ENCODE measurements at places on chromosomes 3 and 15.

GRCh38 chr15:78206326-78207109 lies 27.8 kb downstream of the ACSBG1 start:
- no peak for DNase-seq

- DNase-seq: no peak
Measured at GRCh38 chr3:182005219-182005618, 293.5 kb downstream of the SOX2 start.

- no peak for DNase-seq
Measured at GRCh38 chr15:67305506-67305905, 50.9 kb downstream of the IQCH start.

- no peak for DNase-seq
Measured at GRCh38 chr15:33377204-33377603, 66.4 kb downstream of the RYR3 start.

GRCh38 chr15:52496776-52497470 lies 31.8 kb downstream of the MYO5A start:
- DNase-seq: no peak

- no peak for DNase-seq
Measured at GRCh38 chr3:73637042-73637441, 12.3 kb upstream of the PDZRN3 start.

DNA sequence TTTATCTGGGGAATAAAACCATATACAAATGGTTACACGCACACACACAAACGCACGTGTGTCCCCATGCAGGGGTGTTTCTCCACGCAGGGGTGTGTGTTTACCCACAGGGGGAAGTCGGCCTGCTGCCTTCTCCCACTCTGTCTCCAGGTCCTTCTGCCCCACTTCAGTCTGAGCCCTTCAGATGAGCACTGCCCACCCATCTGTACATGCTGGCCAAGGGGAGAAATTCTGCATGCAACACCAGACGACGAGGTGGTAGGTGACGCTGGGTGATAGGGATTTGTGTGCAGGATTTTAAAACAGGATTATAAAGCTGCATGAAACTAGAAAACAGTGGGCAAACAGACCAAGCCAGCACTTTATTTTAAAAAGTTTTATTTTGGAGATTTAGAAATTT lies 122.5 kb downstream of the TJP1 start:
- no peak for DNase-seq

DNA sequence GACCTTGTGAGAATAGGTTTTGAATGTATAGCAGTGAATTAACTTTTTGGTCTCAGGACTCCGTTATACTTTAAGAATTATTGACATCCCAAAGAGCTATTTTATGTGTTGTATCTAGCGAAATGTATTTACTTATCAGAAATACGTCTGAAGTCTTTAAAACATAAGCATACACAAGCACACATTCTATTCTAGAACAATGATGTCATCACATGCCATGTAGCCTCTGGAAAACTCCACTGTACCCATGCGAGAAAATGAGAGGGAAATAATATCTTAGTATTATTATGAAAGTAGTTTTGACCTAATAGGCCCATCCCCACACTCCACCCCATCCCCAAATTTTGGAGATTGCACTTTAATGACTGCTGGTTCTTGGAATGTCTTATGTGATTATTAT lies 1.5 kb downstream of the POLR2M start:
- no peak for DNase-seq

- DNase-seq: no peak
Measured at GRCh38 chr3:62818347-62818746, 56.9 kb downstream of the CADPS start.

- no peak for DNase-seq
Measured at GRCh38 chr3:19220311-19220710, 72.0 kb downstream of the KCNH8 start.

- DNase-seq: no peak
Measured at GRCh38 chr3:101847328-101847727, 2.0 kb upstream of the NFKBIZ start.

- no peak for DNase-seq
Measured at GRCh38 chr15:25436707-25437106, 2.1 kb downstream of the UBE3A start.

DNA sequence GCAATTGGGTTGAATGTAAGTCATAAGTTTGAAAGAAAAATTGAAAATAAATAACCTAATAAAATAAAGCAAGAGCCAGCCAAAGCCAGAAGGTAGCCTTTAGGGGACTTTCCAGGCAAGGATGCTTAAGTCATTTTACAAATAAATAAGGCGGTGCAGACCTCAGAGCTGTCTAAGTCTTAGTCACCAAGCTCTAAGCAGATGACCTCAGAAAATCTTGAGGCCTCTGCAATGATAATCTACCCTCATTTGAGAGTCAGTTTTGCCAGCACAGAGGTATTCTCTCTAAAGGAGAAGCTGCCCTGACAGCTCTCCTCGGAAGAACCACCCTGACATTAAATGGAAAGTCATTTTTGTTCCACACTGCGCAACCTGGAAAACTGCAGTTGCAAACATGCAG lies 113.9 kb downstream of the OXNAD1 start:
- peak; percentile 20 for DNase-seq

- no peak for DNase-seq
Measured at GRCh38 chr3:138188013-138188730, 1.1 kb downstream of the ARMC8 start.

- no peak for DNase-seq
Measured at GRCh38 chr3:98690876-98691275, 72.3 kb upstream of the ST3GAL6 start.

DNA sequence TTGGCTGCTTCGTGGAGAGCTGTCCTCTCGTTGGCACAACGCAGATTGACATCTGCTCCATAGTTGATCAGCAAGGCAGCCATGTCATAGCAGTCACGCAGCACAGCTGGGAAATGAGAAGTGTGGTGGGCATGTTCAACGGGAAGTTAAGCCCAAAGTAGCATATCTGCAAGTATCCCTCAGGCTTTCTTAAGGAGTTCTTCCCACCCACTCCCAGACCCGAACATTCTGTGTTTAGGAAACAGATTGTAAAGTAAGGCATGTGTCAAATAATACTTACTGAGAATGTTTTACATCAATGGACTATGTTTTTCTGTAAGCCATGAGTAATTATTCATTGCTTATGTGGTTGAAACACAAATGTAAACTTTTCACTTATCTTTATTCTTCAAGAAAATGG lies 9.2 kb downstream of the ASB14 start:
- no peak for DNase-seq

DNA sequence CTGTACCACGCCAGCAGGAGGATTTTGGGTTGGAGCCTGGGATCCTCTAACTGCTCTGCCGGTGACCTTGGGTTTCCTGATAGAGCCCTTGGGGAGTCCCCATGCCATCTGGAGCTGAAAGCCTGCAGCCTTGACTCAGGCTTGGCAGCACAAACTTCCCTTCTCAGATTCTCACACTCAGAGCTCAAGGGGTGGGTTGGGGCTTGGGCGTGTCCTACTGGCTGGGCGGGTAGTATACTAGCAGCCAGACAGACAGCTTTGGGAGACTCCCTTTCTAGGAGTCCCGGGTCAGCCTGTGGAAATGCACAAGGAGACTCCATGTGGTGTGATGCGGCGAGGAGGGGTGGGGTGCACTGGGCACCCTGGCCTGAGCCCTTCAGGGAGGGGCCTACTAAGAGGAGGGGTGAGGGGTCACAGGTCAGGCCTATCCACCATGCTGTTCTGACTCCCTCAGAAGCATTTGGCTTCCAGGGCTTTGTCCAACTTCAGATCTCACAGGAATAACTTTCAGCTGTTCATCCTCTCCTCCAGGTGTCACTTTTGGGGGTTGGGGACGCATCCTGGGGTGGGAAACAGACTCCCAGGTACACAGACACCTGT lies 21.6 kb upstream of the PLXNA1 start:
- DNase-seq: no peak

GRCh38 chr3:131353016-131353877 lies 28.3 kb upstream of the NUDT16 start:
- no peak for DNase-seq

DNA sequence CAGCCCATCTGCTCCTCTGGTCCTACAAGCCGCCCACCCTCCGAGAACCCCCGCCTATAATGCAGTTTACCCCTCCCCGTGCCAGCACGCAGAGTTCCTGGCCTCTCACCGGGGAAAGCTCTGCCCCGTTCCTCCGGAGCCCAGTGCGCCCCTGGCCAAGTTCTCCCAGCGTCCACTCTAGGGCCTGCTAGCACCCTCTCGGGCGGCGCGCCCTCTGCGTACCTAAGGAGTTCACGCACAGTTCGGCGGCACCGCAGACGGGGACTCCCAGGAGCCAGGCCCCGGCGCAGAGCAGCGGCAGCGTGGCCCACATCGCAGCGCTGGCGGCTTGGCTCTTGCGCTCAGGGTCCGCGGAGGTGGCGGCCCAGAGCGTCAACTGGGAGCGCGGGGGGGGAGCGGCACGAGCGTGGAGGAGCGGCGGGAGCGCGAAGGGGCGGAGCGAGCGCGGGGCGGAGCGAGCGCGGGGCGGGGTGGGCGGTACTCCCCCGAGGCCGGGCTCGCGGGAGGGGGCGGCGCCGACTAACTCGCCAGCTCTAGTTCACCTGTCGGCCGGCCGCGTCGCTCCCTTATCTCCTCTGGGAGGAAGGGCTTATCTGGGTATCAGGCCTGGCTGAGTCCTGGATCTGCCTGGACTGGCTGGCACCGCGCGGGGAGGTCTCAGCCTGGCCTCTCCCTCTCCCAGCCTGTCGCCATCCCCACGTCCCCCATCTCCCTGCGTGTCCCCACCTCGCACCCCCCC lies at the start of gene CTSH:
CTSH (minus strand) TSS at position 378 of the 739 bp plus-strand sequence; CDS start at position 313, 65 bp downstream.
- DNase-seq: peak; percentile 85

- DNase-seq: no peak
Measured at GRCh38 chr15:70748281-70748747, 15.0 kb downstream of the UACA start.

GRCh38 chr3:139358841-139359562 lies 15.2 kb downstream of the MRPS22 start:
- no peak for DNase-seq

GRCh38 chr3:108092501-108092900 lies 1.7 kb upstream of the CD47 start:
- no peak for DNase-seq

DNA sequence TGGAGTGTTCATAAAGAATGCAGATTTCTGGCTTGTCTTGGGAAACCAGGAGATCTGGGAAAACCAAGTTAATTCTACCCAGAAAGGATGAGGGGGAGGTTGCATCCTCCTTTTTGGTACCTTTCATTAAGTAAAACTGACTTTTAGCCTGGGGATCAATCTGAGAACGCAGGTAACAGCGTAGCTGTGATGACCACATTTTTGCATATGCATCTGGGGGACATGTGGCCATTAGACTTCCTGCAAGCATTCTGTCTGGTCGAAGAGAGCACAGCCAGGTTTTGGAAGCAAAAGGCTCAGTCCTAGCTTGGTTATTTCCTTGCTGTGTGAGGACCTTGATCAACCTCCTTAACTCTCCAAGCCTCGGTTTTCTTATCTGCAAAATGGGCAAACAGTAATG lies 145.2 kb downstream of the SHQ1 start:
- no peak for DNase-seq

GRCh38 chr3:13189639-13190377 lies 116.6 kb upstream of the IQSEC1 start:
- peak; percentile 22 for DNase-seq

DNA sequence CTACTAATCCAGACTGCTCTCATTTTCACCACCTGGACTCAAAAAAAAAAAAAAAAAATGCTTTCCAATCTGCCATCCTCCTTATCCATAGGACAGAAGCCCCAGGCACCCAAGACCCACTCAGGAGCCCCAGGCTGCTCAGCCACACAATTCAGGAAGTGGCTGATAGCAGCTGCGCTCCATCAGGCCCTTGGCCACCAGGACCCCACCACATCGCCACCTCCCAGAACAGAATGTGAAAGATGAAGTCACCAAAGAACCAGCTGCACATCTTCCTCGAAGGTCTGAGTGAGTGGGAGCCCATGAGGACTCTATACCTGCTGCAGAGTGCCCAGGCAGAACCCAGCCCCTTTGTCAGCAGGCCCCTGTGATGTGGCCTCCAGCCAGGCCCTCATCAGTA lies 19.5 kb downstream of the POC1A start:
- no peak for DNase-seq

GRCh38 chr3:22779737-22780136 lies 423.4 kb upstream of the UBE2E2 start:
- DNase-seq: no peak

GRCh38 chr3:53498806-53499641 lies 4.6 kb downstream of the CACNA1D start:
- no peak for DNase-seq

DNA sequence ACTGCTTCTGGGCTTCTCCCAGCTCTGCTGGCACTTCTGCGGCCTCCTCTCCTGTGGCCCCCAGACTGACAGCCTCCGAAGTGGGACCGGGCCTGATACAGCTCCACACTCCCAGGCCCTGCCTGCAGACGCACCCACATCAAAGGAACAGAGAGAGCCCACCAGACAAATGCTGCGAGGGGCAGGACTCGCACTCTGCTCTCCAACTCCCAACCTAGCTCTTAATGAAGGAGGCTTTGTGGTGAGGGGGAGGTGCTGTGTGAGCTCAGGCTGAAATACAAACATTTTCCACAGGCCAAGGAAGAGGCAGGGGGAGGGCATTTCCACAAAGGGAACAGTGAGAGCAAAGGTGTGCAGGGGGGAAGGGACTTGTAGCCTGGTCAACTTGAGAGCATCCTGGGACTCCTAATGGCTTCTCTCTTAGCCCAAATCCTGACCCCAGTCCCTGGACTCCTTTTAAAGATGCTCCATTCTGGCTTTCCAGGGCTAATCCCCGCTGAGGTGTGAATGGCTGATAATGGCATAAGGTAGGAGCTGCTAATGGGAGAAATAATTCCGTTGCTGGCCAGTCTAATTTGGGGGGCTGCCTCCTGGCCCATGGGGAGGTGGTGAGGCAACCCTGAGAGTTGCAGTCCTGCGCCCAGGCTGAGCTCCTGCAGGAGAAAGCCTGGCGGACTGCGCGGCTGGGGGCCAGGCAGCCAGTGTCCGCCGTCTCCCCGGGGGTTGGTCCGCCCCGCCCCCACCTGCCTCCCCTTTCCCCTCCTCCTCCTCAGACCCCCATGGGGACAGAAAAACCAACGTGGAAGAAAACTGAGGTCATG lies 9.6 kb downstream of the LINGO1 start:
- no peak for DNase-seq

- DNase-seq: no peak
Measured at GRCh38 chr15:39363761-39364586, 216.9 kb upstream of the THBS1 start.

DNA sequence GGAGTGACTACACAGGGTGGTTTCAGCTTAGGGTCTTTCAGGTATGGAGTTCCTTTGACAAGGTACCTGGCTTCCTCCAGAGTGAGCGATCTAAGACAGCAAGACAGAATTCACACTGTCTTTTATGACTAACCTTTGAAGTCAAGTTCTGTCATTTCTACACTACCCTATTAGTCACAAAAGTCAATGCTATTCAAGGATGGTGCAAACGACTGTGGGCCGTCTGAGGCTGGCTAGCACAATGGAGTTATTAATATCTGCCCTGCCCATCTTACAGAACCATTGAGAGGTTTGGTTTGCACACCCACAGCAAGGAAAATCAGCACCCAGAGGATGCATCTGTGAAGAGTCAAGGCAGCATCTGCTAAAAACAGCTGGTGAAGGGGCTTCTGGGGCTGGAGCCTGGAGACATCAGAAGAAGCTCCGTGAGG lies 62.9 kb upstream of the XCR1 start:
- no peak for DNase-seq

GRCh38 chr15:71355268-71355667 lies 240.0 kb downstream of the THSD4 start:
- no peak for DNase-seq

Measured in CD4-positive, alpha-beta T cell treated with Interleukin-10 for 1 hour (primary cell).